Suppressor macrophage treated with lipopolysaccharide for 1 hour (primary cell): ENCODE measurements at places on chromosomes 2 and 18.

DNA sequence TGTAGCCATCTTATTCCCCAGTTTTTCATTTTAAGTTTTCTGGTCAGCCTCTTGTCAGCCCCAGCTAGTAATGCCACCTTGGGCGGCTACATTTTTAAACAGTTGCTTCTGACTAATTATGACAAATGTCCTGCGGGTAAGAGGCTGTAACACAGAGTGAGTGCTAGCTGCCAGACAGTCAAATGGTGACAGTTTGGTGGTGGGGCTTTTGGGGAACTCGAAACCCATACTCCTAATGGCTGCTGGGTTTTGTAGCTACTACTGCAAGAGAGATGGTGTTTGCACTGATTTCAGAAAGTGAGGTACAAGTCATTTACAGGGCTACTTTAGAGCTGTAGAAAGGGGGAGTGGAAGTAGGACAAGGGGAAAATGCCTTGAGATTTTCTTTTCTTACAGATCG lies 48.2 kb downstream of the ZCCHC2 start:
- DNase-seq: no peak

DNA sequence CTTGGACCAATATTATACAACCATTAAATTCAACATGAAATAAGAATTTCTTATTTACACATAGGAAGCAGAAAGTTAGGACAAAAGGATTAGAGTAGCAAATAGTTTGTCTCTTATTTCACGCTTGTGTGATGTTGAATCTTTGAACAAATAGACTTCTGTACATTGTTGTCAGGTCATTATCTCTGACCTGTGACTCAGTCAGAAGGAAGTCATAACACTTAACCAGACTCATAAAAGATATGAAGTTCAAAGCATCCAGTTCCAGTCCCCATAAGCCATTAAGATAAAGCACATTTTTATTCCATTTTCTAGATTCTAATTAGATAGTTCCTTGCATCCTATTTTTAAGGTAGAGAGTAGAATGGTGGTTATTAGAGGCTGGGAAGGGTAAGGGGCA lies 130.8 kb downstream of the UPP2 start:
- DNase-seq: no peak

GRCh38 chr2:11914455-11914854 lies 168.0 kb downstream of the LPIN1 start:
- DNase-seq: peak; percentile 55

DNA sequence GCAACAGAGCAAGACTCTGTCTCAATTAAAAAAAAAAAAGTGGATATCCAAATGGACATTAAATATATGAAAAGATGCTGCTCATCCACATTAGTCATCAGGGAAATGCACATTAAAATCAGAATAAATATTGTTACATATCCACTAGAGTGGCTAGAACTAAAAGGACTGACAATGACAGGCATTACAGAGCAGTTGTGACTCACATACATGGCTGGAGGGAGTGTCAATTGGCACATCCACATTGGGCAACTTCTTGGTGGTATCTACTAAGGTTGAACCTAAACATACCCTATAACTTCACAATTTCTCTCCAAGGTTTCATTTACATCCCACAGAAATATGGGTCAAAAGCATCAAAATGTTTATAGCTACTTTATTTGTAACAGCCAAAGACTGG lies 14.0 kb upstream of the DNER start:
- DNase-seq: peak; percentile 14

GRCh38 chr2:57920342-57920939 lies 126.2 kb upstream of the VRK2 start:
- no peak for DNase-seq

DNA sequence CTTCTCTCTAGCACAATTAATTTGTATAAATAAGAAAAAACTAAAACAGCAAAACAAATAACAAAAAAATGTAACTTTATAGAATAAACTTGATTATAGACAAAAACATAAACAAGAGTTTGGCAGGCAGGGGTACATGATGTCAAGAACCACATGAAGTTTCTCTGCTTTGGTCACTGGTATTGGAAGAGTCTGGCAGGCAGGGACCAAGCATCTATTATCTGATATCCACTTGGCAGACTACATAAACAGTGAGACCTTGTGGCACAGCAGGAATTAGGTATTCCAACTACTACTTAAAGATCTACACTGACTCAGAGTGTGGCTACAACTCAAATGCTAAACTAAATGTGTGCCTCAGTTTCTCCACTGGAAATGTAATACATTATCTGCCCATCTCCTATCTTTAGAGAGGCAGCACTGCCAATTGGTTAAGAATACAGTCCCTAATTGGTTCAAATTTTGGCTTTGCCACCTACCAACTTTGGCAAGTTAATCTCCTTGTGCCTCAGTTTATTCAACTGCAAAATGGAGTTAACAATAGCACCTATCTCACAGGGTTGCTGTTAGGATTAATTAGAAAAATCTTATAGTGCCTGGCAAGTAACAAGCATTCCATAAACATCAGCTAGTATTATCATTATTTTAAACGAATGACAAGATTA lies 2.7 kb downstream of the MAP4K3 start:
- no peak for DNase-seq

DNA sequence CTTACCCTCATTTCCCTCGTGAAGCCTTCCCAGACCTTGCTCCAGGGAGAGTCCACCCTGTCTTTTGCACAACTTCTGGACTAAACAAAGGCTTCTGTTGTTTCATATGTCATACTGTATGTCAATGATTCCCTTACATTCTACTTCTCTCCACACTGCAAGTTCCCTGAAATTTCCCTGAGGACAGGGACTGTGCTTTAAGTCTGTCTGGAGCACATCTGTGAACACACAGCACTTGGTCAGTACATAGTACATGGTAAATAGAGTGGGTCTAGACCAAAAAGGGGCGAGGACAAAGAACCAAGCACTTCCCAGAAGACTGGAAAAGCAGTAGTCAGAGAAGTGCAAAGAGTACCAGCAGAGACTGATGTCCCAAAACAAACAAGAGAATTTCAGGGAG lies 23.7 kb upstream of the IMPA2 start:
- DNase-seq: no peak

DNA sequence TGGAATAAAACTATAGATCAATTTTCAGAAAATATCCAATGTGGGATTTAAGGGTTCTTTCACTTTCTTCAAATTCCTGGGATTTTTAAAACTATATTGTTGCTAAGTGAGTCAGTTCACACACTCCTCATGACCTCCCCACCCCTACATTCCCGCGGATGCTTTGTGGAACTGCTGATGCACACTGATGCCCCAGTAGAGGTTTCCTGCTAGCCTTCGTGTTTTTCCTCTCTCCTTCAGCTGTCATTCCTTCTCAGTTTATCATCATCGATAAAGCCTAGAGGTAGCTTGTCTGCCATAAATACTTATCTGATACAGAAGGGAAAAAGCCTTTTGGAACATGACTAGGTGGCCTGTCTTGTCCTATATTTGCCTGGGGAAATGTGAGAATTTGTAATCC lies 67.4 kb upstream of the GALNT5 start:
- DNase-seq: no peak

GRCh38 chr18:49944663-49945062 lies 131.3 kb upstream of the ACAA2 start:
- DNase-seq: no peak

- no peak for DNase-seq
Measured at GRCh38 chr2:217277646-217278398, 418.0 kb upstream of the TNP1 start.

GRCh38 chr2:213279116-213279620 lies 5.1 kb upstream of the SPAG16 start:
- DNase-seq: no peak

DNA sequence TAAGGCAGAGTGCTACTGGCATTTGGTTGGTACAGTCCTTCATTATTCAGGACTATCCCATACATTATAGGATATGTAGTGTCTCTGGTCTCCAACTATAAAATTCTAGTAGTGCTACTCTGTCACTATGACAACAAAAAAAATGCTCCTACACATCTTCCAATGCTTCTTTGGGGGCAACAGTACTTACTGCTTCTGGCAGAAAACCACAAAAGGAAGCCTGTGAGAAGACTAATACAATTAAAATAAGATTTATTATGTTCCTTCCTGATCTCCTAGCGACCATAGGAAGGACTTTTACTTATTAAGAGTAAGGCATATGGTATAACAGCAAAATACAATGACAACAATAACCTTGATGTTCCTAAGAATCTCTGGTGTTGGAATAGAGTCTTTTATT lies 48.4 kb upstream of the CPO start:
- no peak for DNase-seq

DNA sequence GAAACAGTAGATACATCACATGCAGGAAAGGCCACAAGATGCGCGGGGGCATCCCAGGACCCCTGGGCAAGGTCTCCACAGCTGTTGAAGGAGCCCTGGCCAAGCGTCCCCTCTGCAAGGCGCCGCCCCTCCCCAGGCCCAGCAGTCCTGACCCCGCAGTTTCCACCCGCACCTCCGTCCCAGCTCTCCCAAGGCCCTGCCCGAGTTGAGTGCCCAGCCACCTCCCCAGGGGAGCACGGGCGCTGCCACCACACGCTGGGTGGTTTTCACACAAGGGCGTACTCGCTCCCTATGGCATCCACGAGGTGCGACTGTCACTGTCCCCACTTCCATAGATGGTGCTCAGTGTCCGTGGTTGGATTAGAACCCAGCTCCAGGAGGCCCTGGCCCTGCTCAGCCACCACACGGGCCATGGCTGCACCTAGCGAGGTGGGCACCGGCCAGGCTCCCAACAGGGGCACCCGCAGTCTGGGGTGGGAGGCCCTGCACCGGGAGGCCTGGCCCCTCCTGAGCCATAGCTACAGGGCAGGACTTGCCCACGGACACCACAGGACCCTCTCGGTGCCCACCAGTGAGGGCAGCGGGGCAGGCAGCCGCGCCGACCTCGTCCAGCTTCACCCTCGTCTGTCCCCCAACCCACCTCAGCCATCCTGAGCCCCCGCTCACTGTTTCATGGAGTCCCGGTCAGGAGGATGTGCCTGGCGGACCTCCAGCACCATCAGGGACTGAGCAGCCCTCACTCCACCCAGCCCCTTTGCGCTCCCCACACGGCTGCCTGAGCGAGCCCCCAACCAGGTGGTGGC lies 36.0 kb downstream of the KIF1A start:
- DNase-seq: no peak

GRCh38 chr18:62523631-62524439 lies 1.0 kb downstream of the ZCCHC2 start:
- DNase-seq: peak; percentile 67

DNA sequence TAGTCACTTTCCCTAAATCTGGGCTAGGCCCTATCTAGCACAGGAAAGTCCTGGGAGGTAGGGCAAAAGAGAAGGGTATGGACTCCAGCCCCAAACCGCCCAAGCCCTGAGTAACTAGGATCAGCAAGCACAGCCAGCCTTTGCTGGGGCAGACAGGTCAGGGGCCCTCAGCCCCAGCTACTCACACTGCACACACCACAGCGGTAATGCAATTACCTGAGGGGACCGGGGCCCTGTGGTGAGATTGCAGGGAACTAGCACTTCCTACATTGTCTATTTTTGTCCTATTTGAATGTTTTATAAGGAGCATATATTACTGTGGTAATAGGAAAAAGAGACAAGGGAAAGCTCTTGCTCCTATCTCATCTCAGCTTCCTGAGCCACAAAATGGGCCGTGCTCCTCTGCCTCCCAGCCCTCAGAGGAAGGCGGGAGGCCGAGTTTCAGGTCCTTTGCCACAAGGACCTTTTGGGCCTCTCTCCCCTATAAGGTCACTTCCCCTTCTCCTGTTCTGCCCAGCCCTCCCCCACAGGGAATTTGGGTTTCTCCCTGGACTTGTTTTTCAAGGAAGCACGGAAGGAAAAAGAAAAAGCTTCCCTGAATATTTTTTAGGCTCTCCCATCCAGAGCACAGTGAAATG lies 20.5 kb downstream of the RAB11FIP5 start:
- DNase-seq: peak; percentile 4

GRCh38 chr2:216936954-216937357 lies 77.1 kb upstream of the TNP1 start:
- DNase-seq: no peak

DNA sequence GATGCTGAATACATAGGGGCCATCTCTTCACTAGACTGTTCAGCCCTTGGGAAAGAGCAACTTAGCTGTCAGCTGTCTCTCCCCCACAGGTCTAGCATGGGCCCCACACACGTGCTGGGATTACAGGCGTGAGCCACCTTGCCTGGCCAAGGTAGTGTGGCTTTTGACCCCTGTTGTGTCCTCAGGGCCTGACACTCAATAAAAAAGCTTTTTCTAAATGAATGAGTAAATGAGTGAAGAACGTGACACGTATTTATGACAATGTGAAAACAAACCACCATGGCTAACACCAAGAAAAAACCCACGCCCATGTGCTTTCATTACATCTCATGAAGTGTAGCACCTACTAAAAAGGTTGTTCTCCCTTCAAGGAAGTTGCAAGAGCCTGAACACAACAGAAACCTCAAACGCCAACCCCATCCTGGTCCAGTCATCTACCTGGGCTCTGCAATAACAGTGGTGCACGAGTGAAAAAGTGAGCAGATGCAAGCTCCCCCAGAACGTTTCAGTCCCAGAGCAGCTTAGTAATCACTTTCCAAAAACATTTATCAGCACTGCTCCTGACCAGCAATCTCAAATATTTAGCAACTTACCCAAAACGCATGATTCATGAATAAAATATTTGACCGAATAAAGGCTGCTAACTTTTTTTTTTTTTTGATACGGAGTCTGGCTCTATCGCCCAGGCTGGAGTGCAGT lies 3.4 kb downstream of the WDFY1 start:
- DNase-seq: no peak

DNA sequence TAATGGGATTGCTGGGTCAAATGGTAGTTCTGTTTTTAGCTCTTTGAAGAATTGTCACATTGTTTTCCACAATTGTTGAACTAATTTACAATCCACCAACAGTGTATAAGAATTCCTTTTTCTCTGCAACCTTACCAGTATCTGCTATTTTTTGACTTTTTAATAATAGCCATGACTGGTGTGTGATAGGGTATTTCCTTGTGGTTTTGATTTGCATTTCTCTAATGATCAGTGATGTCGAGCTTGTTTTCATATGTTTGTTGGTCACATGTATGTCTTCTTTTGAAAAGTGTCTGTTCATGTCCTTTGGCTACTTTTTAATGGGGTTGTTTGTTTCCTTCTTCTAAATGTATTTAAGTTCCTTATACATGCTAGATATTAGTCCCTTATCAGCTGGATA lies 322.3 kb downstream of the CDH2 start:
- DNase-seq: no peak

DNA sequence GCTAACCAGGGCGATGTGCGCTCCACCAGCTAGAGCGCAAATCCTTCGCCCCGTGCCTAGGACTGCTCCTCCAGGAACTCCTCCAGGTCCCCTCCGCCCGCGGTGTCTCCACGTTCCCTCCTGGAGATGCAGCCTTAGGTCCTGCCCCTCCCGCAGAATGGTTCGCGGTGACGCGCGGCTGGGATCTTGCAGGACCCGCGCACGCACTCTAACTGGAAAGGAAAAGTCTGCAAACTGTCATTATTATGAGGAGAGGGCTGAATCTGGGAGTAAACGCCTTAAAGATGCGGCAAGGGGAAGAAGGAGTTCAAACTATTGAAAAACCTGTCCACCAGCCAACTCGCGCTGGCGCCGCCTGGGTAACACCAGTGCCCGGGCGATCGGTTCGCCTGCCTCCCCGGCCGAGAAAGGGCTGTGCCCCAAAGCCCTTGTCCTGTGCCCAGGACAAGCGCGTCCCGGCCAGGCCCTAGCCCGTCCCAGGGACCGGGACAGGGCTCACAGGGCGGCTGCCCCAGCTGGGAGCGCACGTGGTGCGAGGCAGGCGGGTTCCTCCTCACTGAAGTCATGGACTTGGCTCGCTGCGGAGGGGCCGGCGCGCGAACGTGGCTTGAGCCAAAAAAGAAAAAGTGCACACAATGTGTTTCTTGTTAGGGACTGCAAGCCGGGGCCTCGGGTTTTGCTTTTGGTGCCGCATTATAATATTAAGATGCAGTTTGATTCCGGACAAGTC lies 5.5 kb upstream of the ID2 start:
- peak; percentile 83 for DNase-seq
